Retinal pigment epithelial cell (primary cell): ENCODE measurements at places on chromosomes 13 and 19.

DNA sequence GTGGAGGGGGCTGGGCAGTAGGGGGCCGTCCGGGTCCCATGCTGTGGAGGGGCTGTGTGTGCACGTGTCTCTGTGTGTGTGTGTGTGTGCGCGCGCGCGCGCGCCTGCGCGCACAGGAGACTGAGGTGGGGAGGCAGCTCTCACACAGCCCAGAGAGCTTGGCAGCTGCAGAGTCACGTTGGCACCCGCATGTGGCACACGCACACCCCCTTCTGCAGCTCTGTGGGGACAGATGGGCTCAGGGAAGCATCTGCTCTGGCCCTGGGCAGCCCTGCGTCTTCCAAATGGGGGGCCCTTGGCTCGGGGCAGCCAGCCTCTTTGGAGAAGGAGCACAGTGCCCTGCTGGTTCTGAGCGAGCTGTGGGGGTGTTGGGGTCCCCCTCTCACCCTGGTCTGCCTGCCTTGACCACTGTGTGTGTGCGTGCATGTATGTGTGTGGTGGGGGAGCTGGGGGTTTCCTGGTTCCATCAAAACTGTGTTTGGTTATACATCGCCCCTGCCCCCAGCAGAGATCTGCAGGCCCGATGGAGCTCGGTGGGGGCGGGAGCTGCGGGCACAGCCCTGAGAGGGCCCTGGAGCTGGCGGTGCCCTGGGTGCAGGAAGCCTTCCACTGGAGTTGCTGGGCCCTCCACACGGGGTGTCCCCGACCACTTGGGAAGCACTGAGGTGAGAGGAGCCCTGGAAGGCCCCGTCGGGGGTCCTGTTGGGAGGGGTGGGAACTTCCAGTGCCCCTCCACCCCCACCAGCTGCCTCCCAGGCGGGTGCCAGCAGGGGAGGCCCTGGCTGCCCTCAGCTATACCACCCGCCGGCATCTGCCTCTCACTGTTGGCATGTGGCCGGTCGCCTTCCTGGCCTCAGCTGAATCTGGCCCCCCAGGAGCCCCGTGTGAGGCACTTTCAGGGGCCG is 67.1 kb downstream of the KDM4B start:
- no peak for DNase-seq

GRCh38 chr13:100755891-100756290 is 81.3 kb upstream of the TMTC4 start:
- DNase-seq, result no peak

- DNase-seq, result no peak
These were observed 11.3 kb upstream of the FFAR2 start for GRCh38 chr19:35436477-35437405.

GRCh38 chr19:40422748-40423566 is 2.8 kb downstream of the SERTAD1 start:
- no peak for DNase-seq
